ENCODE measurements at places on chromosomes 4 and X. TPM values are rescaled to one million over a fixed set of nuclear protein-coding genes. Genes with fewer than 3 reads are reported as not detected.

- DNase-seq, result no peak
Measured at GRCh38 chr4:157722146-157722545, 450.7 kb downstream of the GASK1B start.

DNA sequence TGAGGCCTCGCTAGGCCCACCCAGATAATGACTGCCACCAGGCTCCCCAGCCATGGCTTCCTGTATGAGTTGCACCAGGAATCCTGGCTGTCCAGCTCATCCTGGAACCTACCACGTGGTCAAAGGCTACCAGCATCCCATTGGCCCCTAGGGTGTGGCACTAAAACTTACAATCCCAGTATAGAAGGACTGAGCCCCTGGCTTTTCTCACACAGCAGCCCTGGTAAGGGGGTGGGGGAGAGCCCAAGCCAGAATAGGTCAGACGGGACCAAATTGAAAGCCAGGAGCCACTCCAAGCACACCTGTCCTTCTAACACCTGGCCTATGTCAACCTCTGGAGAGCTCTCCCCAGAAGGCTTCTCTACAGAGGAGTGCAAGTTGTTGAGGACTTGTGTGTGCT lies 269.3 kb upstream of the AGTR2 start:
- no peak for DNase-seq

XPNPEP2 gene
- 0.48 TPM for polyA plus RNA-seq

ARHGAP24 gene
- polyA plus RNA-seq, result 0.30 TPM
